ENCODE measurements at places on chromosomes 13 and 19.

- no peak for DNase-seq
These were observed 191.9 kb upstream of the MIR17HG start for GRCh38 chr13:91155512-91156114.

GRCh38 chr13:84640691-84641090, 758.4 kb upstream of the SLITRK1 start:
- DNase-seq: no peak

DNA sequence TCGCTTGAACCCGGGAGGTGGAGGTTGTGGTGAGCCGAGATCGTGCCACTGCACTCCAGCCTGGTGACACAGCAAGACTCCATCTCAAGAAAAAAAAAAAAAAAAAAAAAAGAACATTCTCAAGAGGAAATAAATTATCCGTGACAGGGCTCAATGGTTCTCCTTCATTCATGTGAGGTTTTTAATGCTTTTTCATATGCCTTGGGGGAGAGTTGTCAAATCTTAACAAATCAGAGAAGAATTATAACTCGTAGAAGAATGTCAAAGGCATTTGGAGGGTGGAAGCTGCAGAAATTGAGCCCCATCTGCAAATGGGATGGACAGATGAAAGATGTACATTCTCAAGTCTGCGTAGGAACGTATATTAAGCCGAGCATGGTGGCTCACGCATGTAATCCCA, 34.9 kb upstream of the HOMER3 start:
- no peak for DNase-seq

- DNase-seq: peak; percentile 55
These were observed 1.4 kb downstream of the PARP4 start for GRCh38 chr13:24511019-24511815.

DNA sequence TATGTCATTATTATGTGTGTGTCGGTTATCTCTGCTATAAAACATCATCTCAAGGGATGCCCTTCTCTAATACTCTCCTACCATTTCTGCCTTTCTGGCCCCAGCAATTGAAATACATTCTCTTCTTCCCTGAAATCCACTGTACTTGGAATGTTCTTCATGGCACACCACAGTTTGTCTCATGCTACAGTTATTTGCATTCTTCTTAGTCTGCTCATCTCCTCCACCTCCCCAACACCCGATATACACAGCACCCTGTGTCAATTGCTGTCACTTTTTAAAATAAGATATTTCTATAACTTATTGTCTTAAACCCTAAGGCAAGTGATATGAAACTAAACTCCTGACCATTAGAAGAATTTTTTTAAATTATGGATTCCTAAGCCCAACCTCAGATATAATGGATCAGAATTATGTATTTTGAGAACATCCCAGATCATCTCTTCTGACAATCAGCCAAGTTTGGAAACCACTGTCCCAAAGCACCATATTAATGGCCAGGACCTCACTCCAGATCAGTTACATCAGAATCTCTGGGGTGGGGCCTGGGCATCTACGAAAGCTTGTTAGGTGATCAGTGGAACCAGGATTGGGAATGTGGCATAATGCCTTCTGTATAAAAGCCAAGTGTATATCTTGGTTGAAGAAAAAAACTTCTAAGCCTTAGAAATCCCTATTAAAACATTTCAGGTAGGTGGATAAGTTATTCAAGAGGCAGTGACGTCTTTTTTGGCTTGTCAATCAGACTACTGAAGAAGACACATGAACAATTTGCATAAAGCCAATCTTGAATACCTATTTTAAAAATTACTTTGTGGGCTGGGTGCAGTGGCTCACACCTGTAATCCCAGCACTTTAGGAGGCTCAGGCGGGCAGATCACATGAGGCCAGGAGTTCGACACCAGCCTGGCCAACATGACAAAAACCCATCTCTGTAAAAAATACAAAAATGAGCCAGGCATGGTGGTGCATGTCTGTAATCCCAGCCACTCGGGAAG, 30.0 kb upstream of the KBTBD7 start:
- no peak for DNase-seq

DNA sequence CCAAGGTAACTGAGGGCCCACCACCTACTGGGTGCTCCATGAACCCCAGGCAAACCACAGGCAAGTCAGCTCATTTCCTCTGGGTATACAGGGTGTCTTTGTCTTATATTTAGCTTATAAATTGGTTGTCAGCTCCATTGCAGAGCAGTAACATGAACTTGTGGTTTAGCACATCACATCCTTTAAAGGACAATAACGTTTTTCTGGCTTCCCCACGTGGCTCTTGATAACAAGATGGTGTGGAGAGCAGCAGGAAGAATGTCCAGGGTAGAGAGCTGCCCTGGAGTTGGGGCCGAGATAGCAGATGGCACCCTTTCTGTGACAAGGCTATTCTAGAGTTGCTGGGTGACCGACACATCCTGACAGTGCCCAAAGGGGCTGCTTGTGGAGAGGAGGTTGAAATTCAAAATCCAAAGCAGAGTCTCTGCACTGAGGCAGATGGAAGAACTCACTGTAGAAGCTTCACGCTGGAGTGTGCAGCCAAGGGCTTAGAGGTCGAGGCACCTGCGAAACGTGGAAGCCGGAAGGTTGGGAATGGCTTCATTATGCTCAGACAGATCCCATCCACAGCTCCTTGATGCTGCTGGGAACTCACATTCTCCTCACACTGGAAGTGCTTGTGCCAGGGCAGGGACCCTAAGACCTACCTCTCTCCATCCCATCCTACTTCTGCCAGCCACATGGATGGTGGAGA, 133.0 kb upstream of the FRY start:
- DNase-seq: no peak

DNA sequence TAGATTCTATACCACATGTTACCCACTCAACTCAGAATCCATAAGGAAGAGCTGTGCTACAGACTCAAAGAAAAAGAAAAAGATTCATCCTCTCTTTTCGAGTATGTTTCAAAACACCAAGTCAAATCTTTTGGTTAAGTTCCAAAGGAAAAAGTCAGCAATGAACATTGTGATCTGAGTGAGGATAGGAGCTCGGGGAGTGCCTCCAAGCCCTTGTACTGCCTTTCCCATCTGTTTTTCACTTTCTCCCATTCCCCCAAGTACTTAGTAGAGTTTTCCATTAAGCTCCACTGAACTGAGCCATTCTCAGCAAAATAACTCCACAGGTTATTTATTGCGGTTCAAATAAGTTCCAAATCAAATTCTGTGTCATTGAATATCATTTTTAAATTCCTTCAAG, 47.7 kb upstream of the MAB21L1 start:
- DNase-seq: no peak

- no peak for DNase-seq
These were observed 15.0 kb upstream of the NAXD start for GRCh38 chr13:110600261-110600819.

- no peak for DNase-seq
These were observed 3.2 kb downstream of the SELENOW start for GRCh38 chr19:47781590-47782262.

GRCh38 chr13:85694992-85695391, 104.2 kb downstream of the SLITRK6 start:
- no peak for DNase-seq

GRCh38 chr19:7426986-7427385, 61.8 kb downstream of the PEX11G start:
- DNase-seq: no peak

DNA sequence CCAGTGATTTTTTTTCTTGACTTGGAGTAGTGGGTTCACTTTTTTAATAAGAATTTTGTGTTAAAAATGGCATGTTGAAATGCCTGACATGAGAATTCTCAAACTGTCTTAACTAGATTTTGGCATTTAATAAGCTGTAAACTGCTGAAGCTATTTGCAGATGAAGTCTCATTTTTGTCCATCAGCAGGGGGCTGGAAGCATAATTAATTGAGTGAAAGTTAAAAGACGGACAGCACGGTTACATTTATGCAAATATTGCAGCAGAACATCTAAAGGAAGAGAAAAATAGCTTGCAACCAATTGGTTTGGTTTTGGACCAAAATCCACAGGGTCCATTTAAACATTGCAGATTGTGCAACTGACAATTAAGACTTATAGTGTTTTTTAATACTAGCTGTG, 837.3 kb upstream of the KLHL1 start:
- DNase-seq: no peak

GRCh38 chr19:11450570-11451326, 15.3 kb downstream of the PRKCSH start:
- no peak for DNase-seq

- DNase-seq: no peak
These were observed 302.6 kb downstream of the COG6 start for GRCh38 chr13:39957868-39958677.

- DNase-seq: no peak
These were observed 170.0 kb upstream of the KL start for GRCh38 chr13:32845952-32846950.

GRCh38 chr13:33633701-33634545, 184.0 kb upstream of the RFC3 start:
- DNase-seq: no peak

DNA sequence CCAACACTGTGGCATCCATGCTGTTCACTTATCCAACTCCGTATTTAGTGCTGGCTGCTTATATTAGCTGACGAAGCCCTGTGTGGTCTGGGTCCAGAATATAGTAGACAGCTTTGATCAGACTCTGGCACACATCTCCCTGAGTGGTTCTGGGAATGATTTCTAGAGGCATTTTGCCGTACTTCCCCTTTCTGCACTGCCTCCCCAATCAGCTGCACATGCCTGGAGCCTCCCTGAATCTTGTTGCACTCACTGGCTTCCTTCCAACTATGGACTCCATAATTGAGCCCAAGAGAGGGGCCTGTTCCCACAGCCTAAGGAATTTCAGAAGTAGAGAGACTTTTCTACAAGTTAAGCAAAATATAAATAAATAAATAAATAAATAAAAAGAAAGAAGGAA, 30.4 kb upstream of the PCDH8 start:
- DNase-seq: no peak

GRCh38 chr19:16247353-16248182, 49.9 kb downstream of the AP1M1 start:
- peak; percentile 75 for DNase-seq

GRCh38 chr13:43915451-43915850, 35.7 kb downstream of the LACC1 start:
- DNase-seq: no peak

GRCh38 chr19:12527034-12527836, 24.0 kb downstream of the ZNF564 start:
- DNase-seq: no peak

DNA sequence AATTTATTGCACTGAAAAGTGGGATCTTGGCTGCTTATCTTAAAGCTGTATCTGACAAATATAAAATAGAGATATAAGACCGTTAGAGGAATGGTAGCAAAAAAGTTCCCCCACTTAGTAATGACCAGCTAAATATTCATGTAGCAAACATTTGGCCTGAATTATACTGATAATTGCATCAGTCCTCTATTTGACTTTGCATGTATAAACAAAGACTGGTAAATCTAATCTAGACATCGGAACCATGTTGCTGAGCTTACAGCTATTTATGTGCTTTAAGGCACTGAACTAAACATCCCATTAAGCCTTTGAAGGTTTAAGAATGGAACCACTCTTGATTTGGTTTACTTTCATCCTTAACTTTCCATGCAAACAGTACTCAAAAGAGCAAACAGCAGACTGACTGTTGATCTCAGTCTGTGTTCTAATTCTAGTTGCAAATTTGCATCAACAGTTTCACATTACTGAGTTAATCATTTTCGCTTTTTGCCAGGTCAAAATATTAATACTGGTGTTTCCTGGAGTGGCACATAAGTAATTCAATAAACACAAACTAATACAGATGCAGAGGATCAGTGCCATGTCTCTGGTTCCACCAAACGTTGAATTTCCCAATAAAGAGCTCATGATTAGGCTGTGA, 203.5 kb upstream of the HTR2A start:
- DNase-seq: no peak

DNA sequence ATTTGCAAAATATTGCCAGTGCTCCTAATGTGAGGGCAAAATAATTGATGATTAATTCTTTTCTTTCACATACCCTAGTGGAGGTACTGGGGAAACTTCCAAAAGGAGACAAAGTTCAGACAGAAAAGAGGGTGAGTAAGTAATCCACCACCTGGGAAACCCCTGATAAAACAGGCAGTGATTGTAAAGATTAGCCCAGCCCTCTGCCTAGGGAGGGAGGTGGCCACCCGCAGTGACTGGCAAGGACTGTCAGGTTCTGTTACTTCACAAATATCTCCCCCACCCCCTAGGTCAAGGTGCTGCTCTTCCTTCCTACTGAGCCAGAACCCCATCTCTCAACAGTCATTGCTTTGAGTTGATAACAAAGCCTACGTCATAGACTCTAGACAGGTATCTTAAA, 239.7 kb downstream of the DNAJC15 start:
- no peak for DNase-seq

DNA sequence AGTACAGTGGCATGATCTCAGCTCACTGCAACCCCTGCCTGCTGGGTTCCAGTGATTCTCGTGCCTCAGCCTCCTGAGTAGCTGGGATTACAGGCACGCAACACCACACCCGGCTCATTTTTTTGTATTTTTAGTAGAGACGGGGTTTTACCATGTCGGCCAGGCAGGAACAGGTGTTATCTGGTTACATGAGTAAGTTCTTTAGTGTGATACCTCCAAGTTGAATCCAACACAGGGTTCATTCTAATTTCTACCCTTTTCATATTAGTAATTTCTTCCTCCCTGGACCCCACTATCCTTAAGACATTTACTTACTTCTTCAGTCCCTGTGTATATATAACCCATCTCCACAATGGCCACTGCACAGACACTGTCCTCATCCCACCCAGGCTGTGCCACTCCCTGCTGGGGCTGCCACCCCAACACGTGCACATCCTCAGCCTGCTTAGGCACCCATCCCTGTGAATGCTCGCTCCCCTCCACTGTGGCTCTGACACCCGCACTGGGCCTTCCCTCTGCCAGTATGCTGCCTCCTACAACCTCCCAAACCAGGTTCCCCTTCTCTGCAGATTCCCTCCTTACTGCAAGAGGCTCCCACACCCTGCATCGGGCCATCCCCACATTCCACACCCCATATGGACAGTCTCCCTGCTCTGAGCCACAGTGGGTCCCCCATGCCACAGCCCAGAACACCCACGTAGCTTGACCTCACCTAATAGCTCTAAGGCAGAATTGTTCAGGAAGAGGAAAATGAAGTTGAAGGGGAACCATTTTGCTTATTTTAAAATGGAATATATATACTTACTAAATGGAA, 147.1 kb downstream of the TBC1D4 start:
- no peak for DNase-seq

GRCh38 chr13:64327505-64328194, 2902.5 kb downstream of the PCDH9 start:
- DNase-seq: no peak

GRCh38 chr19:16944626-16945363, 56.0 kb downstream of the F2RL3 start:
- DNase-seq: no peak

GRCh38 chr19:31908080-31908479, 437.3 kb upstream of the ZNF507 start:
- DNase-seq: no peak

DNA sequence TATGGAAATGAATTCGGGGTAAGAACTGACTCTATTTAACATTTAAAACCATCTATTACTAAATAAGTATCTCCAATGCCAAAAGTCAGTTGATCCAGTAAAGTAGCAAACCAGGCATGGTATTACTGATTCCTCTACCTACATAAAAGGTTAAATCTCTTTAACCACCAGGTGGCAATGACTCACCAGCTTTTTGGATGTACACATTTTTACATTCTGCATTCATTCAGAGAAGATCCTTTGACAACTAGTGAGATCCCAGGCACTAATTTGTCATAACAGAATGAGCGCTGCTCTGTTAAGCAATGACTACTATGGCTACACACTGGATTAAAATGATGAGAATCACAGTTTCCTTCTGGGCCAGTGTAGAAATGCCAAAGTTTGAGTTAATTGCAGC, 329.8 kb upstream of the GPC6 start:
- DNase-seq: no peak

Measured in naive B cell (primary cell).